Activated CD8-positive, alpha-beta T cell treated with anti-CD3 and anti-CD28 coated beads, Interleukin-2, amount 10 ng/mL, durations not matched to agents 7 days and 5 days (primary cell): ENCODE measurements at places on chromosomes 13 and 19. TPM values are rescaled to one million over a fixed set of nuclear protein-coding genes. Genes with fewer than 3 reads are reported as not detected.
A peak's percentile ranks its signal among the peaks of the same experiment; 100 is the strongest.

- H3K27ac ChIP-seq = no peak overlapping the region
- peaks cover 3% of the 10 kb centered on the region for H3K27me3 ChIP-seq
- peak overlapping the region; percentile 82 for H3K4me3 ChIP-seq
- DNase-seq = no peak
- peaks cover 29% of the 10 kb centered on the region for H3K36me3 ChIP-seq
Observed at GRCh38 chr19:1356508-1356865, 27.2 kb upstream of the NDUFS7 start.

DNA sequence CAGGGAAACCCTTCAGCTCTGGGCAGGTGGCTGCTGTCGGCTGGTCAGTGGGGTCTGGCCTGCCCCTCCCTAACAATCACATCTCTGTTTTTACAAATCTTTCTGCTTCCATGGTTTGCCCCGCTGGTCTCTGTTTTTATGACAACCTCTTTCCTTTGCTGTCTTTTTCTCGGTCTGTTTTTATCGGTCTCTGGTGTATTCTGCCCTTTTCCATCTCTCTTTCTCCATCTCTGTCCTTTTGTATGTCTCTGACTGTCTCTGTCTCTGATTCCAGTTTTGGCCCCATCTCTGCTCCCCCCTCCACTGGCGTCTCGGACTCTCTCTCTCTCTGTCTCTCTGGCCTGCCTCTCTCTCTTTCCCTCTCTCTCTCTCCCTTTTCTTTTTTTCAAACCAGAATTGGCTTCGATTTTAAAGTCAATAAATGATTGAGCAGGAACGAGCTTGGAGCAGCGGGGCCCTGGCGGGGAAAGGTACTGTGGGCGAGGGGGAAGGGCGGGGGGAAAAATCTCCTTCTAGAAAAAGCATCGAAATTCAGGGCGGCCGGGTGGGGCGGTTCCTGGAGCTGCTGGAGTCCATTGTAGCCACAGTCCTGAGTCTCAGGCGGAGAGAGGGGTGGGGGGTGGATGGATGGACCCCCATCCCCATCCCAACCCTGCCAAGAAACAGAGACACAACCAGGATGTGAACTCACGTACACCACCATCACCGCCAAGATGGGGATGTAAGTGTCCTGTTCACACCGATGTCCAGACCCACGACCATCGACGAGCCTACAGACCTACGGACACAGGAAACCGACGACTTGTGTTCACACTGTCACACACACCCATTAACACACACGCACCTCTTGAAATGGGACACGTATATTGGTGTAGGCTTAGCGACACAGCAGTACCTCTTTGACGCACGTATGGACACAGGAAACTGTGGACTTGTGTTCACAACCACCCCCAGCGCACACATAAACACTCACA is 3.0 kb downstream of the NFIX start:
- no peak overlapping the region for H3K4me3 ChIP-seq
- no peak overlapping the region for H3K27ac ChIP-seq
- H3K4me1 ChIP-seq = peaks cover 6% of the 10 kb centered on the region
- no peak for DNase-seq

DNA sequence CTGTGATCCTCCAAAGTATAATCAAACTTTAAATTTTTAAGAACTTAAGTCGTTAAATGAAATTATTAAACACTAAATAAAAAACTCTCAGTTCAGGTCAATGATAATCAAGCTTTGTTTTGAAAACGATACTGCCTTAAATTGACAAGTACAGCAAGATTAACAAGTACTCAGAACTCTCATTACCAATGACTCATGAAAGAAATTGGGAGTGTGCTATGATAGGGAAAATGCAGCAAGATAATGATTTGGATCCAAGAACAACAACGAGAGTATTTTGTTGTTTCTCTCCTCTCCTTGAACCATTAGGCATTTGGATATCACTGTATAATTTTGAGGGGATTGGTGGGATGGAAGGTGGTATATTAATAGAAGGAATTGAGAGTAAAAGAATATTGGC is 10.2 kb downstream of the N4BP2L2 start:
- peaks cover 52% of the 10 kb centered on the region for H3K36me3 ChIP-seq
- no peak for DNase-seq
- peaks cover 44% of the 10 kb centered on the region for H3K4me1 ChIP-seq
- no peaks in the 10 kb centered on the region for H3K27me3 ChIP-seq

Gene TEKTIP1
- 8.3 TPM for total RNA-seq

- H3K27me3 ChIP-seq = peaks cover 5% of the 10 kb centered on the region
- peaks cover 7% of the 10 kb centered on the region for H3K4me1 ChIP-seq
- no peak for DNase-seq
- no peaks in the 10 kb centered on the region for H3K36me3 ChIP-seq
- H3K4me3 ChIP-seq = no peak overlapping the region
Observed at GRCh38 chr13:50156561-50157127, 141.4 kb downstream of the KCNRG start.

DNA sequence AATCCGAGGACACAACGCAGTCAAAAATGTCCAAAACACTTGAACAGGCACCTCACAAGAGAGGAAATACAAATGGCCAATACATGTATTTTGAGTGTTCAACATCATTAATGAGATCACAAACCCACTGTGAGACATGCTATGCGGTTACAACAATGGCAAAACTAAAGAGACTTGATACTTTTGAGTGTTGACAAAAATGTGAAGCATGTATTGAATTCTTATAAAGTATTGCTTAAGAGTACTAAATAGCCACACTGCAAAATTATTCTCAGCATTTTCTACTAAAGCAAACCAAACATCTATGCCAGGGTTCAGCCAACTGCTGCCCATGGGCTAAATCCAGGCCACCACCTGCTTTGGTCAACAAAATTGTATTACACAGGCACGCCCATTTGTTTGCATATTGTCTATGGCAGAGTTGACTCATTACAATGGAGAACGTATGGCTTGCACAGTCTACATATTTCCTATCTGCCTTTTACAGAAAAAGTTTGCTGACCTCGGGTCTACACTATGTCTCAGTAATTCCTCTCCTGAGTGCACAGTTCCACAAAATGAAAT is 135.3 kb downstream of the B3GLCT start:
- H3K27me3 ChIP-seq = no peaks in the 10 kb centered on the region
- H3K27ac ChIP-seq = no peak overlapping the region
- H3K4me1 ChIP-seq = no peaks in the 10 kb centered on the region
- DNase-seq = no peak
- peaks cover 5% of the 10 kb centered on the region for H3K36me3 ChIP-seq
- H3K4me3 ChIP-seq = no peak overlapping the region

Gene HCST
- total RNA-seq = 216 TPM
